Non-pigmented ciliary epithelial cell (primary cell): ENCODE measurements at places on chromosomes 2 and 18.
A peak's percentile ranks its signal among the peaks of the same experiment; 100 is the strongest.

- DNase-seq: no peak
These were observed 170.1 kb downstream of the HAUS1 start for GRCh38 chr18:46274266-46274665.

DNA sequence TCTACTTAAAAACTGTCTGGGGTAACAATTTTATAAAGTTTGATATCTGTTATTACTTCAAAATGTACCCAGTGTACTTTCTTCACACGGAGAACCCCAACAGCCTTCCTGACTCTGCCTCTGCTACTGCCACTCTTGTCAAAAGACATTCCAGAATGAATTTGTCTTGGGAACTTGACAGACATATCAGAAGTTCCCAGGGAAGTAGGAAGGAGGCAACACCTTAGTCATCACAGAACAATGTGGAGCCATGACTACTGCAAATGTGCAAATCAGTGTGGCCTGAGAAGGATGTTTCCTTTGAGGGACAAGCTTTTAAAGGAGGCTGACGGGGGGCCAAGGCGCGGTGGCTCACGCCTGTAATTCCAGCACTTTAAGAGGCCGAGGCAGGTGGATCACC, 133.8 kb upstream of the RNF152 start:
- DNase-seq: peak; percentile 57

DNA sequence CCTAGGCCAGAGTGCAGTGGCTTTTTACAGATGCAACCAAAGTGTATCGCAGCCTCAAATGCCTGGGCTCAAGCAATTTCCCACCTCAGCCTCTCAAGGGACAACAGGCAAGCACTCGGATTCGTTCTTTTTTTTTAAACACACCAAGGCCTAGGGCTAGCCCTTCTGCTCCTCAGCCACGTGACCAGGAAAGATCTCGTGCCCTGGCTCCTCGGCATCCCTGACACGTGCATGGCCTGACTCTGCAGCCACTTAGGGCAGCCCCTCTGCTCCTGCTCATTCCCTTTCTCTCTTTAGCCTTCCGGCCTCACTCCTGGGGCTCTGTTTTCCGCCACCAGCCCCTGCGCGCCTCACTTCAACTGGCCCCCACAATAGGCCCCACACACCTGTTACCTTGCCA, 18.4 kb downstream of the FAM178B start:
- DNase-seq: no peak

DNA sequence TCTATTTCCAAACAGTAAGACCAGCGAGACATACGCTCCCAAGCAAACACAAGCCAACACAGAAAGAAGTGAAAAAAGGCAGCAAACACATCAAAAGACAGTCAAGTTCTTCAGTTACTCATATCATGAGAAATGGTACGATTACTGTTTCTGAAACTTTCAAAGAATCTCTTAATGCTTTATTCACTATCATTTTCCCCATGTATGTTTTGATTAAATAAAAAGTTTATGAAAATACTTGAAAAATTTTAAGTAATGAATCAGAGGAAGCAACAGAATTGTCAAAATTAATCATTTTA, 114.9 kb downstream of the HDAC4 start:
- no peak for DNase-seq
